ENCODE measurements at places on chromosomes 4 and X.

- DNase-seq = no peak
Measured at GRCh38 chr4:83617371-83618035, 81.6 kb downstream of the GPAT3 start.

DNA sequence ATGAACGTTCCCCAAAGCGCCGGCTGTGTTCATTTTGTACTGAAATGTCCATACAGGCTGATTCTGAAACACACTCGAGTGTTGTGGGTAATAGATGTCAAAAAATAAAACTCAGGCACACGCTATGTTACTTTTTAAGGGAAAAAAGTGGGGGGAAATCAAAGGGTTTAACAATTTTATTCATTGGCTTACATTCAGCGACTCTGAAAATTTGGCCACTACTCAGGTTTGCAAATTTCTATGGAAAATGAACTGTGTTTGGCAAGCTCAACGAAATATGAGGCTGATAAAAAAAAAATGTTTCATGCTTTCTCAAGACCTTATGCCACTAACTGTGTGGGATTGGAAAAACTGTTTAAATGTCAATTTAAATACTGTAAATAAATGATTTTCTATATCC, 18.5 kb downstream of the AMELX start:
- no peak for DNase-seq

DNA sequence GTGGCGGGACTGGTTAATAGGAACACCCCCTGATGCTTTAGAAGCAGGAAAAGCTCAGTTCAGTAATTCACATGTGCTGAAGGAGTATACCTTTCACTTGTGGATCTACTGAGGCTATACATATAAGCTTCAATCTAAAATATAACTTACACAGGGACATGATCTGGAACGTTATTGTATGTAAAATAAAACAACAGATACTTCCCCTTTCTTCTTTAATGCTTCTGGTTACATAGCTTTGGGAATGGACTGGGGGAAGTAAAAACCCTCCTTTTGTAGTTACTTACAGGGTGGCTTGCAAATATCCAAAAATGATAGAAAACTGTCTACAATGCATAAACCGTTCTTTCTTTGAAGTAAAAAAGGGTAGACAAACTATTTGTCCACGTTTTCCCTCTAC, 1.9 kb downstream of the FGG start:
- DNase-seq = no peak

DNA sequence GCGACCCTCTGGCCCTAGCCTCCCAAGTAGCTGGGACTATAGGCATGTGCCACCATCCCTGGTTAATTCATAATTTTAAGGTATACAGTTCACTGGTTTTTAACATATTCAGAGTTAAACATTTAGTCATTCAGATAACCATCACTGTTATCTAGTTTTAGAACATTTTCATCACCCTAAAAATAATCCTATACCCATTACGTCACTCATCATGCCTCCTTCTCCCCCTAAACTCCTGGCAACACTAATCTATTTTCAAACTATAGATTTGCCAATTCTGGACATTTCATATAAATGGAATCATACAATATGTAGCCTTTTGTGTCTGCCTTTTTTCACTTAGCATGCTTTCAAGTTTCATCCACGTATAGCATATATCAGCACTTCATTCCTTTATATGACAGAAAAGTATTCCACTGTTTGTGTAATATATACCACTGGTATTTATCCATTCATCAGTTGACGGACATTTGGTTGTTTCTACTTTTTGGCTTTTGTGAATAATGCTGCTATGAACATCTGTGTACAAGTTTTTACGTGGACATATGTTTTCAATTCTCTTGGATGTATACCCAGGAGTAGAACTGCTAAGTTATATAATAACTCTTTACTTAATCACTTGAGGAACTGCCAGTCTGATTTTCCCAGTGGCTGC, 32.0 kb upstream of the RPS3A start:
- no peak for DNase-seq

DNA sequence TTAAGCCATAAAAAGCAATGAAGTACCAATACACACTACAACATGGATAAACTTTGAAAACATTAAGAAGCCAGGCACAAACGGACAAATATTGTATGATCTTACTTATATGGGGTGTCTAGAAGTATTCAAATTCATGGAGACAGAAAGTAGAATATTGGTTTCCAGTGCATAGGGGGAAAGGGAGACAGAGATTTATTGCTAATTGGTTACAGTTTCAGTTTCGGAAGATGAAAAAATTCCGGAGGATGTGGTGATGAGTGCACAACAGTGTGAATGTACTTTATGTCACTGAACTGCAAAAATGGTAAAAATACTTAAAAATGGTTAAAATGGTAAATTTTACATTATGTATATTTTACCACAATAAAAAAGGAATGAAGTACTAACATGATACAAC, 5.1 kb upstream of the PRDX4 start:
- no peak for DNase-seq

GRCh38 chr4:112897543-112897942, 151.9 kb upstream of the ANK2 start:
- DNase-seq = no peak

DNA sequence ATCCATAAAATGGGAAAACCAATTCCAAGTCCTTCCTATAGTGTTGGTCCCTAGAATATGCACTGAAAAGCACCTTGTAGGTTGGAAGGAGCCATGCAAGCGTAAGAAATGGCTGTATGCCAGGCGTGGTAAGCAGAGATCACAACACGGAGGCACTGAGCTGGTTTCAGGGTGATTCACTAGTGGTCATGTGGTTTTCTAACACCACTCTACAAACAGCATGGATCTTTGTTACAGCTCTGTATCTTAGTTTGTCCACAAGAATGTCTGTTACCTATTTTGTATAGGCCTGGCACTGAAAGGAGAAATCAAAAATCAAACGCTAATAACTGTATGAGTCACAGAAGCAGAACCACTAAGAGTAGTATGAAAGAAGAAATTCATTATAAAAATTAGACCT, 71.9 kb downstream of the MAGEB17 start:
- DNase-seq = no peak

DNA sequence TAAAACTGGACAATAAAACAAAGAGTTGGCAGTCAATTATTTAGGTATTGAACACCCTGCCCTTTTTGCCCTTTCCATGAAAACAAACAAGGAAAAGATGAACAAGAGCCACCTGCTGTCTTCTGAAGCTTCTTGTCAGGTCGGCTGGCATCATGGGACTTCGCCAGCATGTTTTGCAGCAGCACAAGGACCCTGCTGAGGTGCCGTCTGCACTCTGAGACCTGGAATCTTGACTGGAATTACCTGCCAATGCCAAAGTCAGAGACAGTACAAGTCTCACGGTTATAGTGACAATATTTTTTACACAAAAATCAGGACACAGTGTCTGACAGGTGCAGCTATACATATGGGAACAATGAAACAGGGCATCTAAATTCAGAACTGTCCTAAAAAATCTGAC, 284.5 kb downstream of the GASK1B start:
- DNase-seq = no peak

DNA sequence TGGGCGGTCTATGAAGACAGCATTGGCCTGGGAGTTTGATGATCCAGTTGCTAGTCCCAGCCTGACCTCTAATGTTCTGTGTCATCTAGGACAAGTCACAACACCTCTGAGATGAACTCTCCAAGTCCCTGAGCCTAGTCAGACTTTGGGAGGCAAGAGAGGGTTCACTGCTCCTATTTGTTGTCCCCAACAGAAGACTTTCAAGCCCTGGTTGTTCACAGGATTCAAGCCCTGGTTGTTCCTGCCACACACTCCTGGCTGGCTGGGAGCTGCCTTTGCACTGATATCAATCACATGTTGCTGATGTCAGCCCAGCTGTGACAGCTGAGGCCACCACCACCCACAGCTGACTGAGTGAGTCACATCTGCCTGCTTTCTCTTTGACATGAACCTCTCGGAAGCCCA, 253.2 kb upstream of the RASGEF1B start:
- DNase-seq = peak; percentile 2

DNA sequence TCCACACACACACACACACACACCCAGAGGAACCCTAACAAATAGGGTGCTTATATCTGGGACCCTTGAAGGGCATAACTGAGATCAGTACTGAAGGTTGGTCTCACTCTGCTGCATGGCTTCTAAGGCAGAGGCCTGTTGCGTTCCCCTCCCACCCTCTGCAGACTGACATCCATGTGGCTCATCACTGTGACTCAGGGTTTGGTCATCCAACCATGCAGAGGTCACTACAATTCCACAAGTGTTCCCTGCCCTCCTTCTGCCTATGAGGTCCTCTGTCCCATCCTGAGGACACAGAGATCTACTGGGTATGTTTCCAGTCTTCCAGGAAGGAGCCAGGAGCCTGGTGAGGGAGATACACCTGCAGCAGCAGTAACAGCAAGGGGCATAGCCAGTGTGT, 55.8 kb downstream of the XAGE2 start:
- DNase-seq = no peak

GRCh38 chr4:92399032-92399431, 95.3 kb downstream of the GRID2 start:
- no peak for DNase-seq

- no peak for DNase-seq
Measured at GRCh38 chr4:168531305-168531704, 34.5 kb downstream of the PALLD start.

DNA sequence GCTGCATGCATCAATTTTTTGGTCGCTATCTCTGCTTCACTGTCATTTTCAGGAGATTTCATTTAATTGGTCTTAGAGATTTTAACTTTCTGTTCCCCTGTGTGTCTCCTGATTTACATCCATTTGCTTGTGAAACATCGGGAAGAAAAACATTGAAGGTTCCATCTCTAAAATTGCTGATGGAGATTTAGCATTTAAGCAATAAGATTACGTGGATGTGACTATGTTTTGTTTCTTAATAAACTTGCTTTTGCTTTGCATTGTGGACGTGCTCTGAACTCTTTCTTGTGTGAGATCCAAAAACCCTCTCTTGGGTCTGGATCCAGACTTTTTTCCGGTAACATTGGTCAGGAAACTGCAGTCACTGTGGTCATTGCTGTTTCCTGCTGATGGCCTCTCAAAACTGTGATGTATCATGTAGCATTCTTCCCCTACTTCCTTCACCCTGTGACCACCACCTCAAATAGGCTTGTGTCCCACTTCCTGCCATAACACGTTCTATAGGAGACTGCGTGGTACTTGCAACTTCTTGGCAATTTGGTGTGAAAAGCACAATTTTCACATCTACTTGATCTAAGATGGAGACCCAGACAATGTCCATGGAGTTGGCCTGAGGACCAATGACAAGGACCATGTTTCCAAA, 4.9 kb downstream of the CXCL2 start:
- peak; percentile 22 for DNase-seq

DNA sequence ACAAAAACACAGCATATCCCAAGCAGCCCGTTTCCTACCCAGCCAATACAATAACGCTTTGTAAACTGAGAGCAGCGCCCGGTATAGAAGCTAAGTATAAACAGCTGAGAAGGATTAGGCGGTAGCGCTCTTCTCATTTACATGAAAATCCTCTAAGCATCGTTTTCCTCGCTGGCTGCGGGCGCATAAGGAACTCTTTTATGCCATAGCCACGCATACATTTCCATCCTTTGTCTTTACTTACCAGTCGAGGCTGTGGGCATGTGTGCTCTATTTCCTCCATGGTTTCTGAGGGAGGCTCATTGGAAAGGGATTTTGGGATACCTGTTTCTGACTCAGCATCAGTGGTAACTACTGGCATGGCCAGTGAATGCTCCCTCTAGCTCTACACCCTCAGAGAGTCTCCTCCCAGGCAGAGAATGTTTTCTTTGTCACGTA, 383 bp downstream of the PCYT1B start:
- DNase-seq = no peak

- DNase-seq = no peak
Measured at GRCh38 chr4:6480534-6481088, 8.2 kb upstream of the PPP2R2C start.

GRCh38 chrX:55135171-55135570, 46.4 kb downstream of the PAGE2 start:
- no peak for DNase-seq

- DNase-seq = no peak
Measured at GRCh38 chr4:3239998-3240920, 8.7 kb upstream of the MSANTD1 start.

DNA sequence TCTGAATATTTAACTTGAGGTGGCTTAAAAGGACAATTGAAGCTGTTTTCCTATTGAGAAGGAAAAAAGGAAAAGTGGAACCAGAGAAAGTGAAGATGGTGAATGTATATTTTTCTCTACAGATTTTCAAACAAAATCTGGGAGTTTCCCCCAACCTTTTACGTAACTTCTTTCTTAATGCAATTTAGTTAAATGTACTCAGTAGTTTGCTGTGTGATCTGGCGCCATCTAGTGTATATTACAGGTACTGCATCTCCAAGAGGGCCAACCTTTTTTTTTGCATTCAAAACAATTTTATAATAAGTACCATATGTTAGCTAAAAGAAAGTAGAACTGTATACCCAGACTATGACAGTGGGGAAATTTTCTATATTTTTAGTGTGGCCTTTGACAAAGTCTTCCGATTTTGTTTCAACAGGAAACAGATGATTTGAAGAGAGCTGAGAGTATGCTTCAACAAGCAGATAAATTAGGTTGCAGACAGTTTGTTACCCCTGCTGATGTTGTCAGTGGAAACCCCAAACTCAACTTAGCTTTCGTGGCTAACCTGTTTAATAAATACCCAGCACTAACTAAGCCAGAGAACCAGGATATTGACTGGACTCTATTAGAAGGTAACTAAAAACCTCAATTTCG, 82.0 kb downstream of the PLS3 start:
- peak; percentile 30 for DNase-seq

DNA sequence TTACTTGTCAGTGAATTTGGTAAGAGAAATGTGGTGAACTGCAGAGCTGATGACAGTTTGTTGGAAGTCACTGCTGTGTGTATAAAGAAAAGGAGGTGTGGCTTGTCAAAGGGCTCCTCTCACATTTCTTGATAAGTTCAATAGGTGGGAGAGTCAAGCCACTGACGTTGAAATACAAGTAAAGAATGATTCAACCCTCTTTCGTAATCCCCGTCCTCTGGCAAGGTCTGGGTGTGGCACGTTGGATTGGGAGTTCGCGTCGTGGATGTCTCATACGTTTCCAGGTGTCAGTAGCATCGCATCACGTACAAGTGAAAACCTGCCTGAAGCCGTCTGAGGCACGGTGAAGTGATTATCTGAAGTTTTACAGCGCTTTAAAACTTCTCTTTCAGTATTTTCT, 76.4 kb downstream of the EGF start:
- DNase-seq = no peak

DNA sequence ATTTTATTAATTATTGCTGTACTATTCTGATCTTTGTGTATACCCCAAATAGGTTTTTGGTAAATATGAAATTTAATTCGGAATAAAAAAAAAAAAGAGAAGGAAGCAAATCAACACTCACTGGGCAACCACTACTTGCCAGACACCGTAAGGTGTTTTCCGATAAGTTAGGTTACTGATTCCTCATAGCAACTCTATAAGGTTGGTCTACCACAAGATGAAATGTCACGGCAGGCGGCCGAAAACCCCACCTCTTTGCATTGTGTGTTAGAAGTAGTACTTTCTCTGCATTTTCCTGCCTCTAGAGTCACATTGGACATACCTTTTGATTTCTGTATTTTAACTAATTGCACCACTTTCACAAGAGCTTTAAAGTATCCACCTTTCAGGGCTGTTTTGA, 44.5 kb upstream of the RASGEF1B start:
- DNase-seq = no peak

Measured in Jurkat, Clone E6-1 (cell line).